Fibroblast of skin of right biceps (primary cell): ENCODE measurements at places on chromosomes 7 and 10.
A peak's percentile ranks its signal among the peaks of the same experiment; 100 is the strongest.

DNA sequence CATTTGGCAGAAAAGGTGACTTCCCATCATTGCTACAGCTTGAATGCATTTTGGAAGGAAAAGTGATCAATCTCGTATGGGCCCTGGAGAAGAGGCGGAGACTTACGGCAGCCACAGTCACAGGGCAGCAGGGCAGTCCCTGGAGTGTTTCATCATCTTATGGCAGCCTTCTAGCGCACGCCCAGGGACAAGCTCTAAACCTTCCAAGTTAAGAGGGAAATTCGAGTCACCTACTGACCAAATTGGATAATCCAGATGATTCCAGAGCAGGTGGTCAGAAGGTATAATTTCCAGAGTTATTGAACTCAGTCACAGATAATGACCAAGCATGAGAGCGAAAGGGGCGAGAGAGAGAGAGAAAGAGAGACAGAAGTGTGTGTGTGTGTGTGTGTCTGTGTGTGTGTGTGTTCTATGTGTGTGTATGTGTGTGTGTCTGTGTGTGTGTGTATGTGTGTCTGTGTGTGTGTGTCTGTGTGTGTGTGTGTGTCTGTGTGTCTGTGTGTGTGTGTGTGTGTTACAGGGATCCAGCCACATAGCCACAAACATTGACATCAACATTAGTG is 123.7 kb upstream of the ADAM12 start:
- peak; percentile 22 for DNase-seq

DNA sequence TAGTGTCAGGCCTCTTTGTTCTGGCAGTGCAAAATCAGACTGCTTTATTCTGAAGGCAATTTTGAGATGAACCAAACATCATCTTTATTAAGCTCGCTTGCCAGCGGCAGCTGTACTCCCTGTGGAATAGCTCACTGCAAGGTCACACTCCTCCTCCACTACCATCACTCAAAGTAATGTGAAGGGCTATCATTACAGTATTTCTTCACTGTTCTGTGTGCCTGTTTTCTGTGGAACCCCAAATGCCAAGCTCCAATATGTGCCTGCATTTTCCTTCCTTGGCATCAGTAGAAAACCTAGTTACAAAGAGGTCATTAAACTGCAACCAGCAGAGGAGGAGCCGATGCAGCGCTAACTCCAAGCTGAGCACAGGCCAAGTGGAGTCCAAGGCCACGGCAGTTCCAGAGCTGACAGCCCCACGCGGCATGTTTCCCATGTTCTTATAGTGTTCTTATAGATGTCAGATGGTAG is 21.4 kb downstream of the BCCIP start:
- DNase-seq = no peak

DNA sequence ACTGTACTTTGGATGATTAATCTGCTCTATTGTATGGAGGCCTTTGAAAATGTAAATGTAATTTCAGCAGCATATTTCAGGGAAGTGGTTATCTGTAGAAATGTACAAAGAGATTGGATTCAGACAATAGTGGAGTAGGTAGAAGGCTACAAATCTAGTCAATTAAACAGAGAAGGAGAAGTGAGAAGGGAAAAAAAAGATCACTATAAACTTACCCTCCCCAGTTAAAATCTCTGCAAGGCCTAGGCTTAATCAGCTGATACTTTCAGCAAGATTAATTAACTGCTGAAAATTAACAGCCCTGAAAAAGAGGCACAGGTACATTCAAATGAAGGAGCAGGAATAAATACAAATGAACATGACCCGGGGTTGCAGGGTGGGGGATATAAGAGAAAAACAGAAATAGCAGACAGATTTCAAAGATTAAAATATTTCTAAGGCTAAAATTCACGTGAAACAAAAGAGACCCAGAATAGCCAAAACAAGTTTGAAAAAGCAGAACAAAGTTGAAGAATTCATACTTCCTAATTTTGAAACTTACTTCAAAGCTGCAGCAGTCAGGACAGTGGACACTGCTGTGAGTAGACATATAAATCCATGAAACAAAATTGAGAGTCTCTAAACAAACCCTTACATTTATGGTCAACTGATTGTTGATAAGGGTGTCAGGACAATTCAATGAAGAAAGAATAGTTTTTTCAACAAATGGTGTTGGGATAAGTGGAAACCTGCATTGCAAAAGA is 96.0 kb downstream of the NRCAM start:
- DNase-seq = no peak

GRCh38 chr7:3578399-3578798 is 277.3 kb downstream of the SDK1 start:
- no peak for DNase-seq

- no peak for DNase-seq
Observed at GRCh38 chr7:27875061-27875460, 135.1 kb downstream of the TAX1BP1 start.

DNA sequence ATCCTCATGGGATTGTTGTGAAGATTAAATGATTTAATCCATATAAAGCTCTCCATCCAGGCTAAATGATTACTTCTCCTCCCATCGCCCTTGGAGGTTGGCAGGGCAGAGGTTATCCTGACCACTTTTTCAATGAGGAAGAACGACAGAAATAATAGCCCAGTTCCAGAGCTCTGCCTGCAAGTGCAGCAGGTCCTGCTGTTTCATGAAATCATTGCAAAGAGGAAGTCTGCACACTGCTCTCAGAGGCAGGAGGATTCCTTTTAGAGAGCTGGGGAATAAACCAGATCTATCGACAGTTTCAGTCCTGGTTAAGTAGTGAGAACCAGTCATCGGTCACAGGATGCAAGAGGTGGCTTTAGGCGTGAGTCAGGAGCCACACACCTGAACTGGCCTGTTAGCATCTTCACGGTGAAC is 25.0 kb upstream of the CDH23 start:
- DNase-seq = no peak

GRCh38 chr7:41867639-41868280 is 164.9 kb upstream of the INHBA start:
- DNase-seq = no peak

- DNase-seq = no peak
Observed at GRCh38 chr10:95485056-95485844, 75.9 kb downstream of the SORBS1 start.

- peak; percentile 58 for DNase-seq
Observed at GRCh38 chr10:26857991-26858706, 2.6 kb downstream of the ABI1 start.

GRCh38 chr10:110664483-110665420 is 20.6 kb downstream of the RBM20 start:
- peak; percentile 92 for DNase-seq

DNA sequence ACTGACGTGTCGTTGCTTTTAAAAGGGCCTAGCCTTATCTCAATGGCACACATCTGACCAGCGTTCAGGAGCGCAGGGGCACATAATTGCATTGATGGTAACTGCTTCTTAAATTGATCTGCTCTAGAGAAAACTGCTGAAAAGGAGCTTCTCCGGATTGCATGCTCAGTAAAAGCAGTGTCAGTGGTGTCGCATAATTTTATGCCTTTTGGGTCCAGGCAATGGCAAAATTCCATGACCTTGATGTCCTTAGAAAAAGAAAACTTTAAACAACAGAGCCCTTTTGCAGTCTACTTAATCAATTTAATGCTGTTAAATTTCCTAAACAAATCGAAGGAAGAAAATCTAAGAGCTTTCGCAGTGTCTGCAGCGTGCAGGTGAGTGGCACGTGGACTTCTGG is 75.7 kb downstream of the PTPRE start:
- DNase-seq = no peak

- no peak for DNase-seq
Observed at GRCh38 chr7:78264105-78264504, 465.5 kb downstream of the PHTF2 start.

DNA sequence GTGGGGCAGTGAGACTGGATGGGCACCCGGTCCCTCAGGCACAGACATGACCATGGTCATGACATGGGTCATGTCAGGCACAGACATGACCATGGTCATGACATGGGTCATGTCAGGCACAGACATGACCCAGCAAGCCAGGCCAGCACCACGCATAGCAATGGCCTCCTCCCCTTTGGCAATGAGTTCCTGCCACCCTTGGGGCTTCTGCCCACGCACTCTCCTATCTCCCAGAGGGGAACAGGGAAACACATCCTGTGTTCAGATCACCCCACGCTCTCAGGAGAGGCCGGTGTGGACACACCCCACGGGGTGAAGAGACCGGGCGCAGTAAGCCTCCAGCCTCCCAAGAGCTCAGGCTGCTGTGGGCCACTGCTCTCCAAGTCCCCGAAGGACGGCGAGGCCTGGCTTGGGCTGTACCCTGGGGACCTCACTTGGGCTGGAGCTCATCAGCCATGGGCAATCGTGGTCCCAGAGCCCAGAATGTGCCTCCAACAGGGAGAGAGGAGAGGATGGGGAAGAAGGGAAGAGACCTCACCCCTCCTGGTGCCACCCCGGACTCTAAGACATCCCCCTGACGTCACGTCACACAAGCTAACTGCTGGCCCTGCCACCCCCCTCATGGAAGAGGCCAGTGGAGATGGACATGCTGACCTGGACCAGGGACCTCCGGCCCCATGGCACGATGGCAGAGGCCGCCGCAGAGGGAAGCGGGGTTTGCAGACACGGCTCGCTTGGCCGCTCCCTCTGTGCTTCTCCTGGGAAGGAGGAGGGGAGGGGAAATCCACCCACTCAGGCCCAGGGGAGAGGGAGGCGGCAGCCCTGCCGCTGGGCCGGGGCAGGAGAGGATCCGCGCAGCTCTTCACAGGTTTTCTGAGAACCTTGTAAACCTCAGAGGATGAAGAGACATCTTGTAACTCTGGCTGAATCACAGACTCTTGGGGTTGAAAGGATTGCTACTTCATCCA is 269.6 kb downstream of the ELFN1 start:
- DNase-seq = peak; percentile 17

DNA sequence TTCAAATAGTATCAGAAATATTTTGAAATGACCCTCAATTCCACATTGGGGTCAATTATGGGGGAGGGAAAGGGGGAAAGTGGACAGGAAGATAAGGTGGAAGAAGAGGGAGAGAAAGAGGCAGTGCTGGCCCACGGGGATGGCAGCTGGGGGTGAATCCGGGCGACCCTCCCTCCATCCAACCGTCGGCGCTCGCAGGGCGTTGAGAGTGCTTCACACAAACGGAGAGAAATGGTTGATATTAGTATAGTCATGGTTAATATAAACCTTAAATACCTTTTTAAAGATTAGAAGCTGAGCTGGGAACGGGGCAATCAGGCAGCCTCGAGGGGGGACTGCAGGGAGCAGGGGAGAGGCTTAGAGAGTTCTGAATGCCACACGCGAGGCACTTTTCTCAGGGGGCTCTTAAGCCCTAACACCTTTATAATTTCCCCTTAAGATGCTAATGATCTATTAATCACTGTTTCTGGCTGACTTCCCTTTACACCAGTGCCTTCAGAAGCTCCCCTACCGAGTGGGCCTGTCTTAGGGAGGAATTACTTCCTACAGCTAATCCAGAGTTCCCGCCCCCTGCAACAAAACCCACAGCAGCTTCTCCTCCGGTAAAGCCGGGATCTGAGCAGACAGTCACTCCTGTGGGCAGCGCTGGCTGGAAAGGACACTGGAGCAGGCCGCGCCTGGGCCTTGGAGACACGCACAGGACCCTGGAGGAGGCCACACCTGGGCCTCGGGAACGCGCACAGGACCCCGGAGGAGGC is 39.5 kb downstream of the PRKAG2 start:
- DNase-seq = no peak

DNA sequence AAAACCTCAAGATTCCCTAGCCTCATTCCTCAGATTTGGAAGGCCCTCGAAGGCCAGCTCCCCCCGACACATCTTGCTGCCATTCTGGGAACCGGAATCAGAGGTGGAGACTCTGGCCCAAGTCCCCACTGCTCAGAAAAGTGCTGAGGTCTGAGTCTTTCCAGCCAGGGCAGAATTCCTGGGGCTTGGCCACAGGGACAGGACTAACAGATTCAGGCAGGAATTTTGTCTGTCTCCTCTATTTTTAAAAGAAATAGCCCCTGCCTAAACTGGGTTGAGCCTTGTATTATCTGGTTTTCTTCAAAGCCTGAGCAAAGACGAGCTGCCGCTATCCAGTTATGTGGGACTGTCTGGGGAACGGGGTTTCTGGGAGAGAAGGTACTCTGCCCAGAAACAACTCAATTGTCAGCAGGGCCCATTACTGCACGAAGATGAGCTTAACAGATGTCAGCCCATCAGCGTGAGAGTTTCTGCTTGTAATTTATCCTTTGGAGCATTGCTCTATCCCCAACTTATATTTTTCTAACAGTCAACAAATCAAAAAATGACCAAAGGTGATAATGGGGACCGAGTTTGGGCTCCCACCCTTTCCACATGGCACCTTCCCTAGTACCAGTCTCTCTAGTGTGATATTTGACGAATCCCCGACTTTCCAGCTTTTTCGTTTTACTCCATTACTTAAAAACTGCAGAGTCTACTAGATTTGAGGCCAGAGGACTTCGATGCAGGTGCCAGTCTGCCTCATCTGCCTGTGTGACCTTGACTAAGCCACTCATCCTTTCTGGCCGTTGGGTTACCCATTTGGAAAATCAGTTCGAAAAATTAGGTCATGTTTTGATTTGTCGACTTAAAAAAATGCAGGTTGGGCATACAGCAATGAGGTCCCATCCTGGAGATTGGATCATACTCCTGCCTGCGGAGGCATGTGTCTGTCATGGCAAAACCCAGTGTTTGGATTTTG is 110.9 kb downstream of the WDR11 start:
- no peak for DNase-seq

- no peak for DNase-seq
Observed at GRCh38 chr10:89201345-89202032, 5.6 kb downstream of the CH25H start.

- DNase-seq = no peak
Observed at GRCh38 chr10:127585519-127586023, 36.5 kb downstream of the NPS start.

DNA sequence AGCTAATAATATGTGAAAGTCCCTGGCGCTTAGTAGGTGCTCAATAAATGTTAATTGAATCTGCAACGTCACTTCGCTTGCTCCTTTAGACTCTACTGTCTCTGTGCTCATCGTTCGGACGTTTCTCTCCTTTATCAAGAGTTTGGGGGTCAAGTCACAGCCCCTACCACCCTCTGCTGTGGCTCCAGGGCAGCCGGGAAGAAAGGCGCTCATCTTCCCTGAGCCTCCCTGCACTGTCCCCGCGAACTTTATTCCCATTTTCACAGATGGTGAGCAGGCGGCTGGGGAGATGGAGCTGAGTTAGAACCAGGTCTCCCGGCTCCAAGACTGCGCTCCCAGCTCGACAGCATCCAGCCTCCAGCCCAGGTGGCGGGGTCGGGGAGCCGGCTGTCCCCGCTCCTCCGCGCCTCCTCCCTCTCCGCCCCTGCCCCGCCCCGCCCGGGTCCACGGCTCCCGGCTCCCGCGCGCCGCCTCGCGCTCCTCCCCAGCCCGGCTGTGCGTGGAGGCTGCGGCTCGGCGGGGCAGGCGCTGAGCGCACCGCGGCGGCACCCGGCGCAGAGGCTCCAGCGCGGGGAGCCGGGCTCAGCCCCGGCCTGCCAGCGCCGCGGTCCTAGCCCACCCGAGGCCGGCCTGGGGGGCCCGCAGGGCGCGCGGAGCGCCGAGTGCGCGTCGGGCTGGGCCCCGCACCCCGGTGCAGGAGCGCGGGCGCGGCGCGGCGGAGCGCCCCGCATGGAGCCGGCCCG is at the start of gene CLEC2L:
Gene CLEC2L, plus strand, starts transcription at position 487 of the 743 bp plus-strand sequence. Its CDS starts 243 bp downstream, at position 730.
- no peak for DNase-seq
